ENCODE measurements at places on chromosomes 16 and 17.

- no peak for DNase-seq
Measured at GRCh38 chr17:83046448-83047181, 32.8 kb upstream of the METRNL start.

DNA sequence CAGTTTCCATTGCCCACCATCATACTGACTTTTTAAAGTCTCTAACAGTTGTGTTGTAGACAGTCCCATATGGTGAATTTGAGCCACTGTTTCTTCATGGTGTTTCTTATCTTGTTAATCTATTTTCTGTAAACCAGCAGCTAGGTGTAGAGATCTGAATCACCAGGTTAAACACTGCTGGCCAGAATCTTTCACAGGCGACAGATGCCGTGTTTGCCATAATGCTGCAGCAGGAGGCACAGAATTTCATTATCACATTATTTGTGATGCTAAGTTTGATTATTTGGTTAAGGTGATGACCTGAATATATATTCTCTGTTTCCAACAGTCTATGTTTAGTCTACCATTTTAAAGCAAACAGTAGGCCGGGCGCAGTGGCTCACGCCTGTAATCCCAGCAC is 11.5 kb upstream of the CNGB1 start:
- no peak for DNase-seq

GRCh38 chr16:75218256-75219076 is at the start of gene CTRB1:
Gene CTRB1, plus strand, starts transcription at chr16:75218988. Its CDS starts 20 bp downstream, at chr16:75219008.
- no peak for DNase-seq

GRCh38 chr17:9255833-9256232 is 234.5 kb downstream of the NTN1 start:
- no peak for DNase-seq

DNA sequence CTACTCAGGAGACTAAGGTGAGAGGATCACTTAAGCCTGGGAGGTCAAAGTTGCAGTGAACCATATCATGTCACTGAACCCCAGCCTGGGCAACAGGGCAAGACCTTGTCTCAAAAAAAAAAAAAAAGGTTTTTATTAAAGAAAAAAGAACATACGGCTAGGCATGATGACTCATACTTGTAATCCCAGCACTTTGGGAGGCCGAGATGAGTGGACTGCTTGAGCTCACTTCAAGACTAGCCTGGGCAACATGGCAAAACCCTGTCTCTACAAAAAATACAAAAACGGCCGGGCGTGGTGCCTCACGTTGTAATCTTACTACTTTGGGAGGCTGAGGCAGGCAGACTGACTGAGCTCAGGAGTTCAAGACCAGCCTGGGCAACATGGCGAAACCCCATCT is 38.4 kb downstream of the RANBP10 start:
- peak; percentile 72 for DNase-seq

GRCh38 chr16:67326115-67326471 is 448 bp downstream of the KCTD19 start:
- DNase-seq, result no peak
